Hematopoietic multipotent progenitor cell treated with erythropoietin and hydrocortisone succinate and interleukin-3 and kit ligand, for 4 days (in vitro differentiated cells): ENCODE measurements at places on chromosomes 1 and 21.
A peak's percentile ranks its signal among the peaks of the same experiment; 100 is the strongest.

DNA sequence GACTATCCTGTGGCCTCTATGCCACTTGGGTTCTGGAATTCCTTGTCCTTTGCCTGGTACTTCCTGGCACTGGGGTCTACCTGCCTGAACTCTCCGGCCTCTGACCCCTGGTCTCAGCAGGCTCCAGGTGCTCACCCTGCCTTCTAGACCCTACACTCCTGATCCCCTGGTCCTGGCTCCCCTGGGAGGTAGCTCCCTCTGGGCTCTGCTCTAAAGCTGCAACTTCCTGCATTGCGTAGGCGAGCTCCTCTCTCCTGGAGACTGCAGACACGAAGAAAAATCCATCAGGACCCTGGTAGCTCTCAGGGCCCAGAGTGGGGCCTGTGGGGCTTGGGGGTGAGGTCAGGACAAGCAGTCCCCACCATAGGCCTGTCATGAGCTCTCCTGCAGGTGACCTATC lies 7.8 kb upstream of the PLEKHG5 start:
- no peak for DNase-seq

DNA sequence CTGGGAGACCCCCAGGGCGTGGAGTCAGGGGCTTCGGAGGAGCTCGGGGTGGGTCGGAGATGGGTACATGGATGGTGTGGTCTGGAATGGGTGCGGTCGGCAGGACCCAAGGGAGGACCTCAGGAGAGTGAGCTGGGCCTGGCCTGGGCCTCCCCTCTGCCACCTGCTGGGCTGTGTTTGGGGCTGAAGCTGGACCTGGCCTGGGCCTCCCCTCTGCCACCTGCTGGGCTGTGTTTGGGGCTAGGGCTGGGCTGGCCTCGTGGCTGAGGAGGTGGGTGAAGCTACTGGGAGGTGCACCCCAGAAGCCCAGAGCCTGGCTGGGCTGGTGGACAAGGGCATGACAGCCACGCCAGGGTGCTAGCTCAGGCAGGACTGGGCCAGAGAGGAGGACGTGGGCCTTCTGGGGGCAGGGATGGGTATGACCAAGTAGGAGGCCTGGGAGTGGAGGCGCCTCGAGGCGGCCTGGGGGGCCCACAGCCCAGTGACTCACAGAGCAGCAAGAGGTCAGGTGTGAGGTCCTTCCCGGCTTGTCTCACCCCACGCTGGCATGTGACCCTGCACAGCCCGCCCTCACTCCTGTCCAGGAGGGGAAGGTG lies 14.5 kb downstream of the SAMD11 start:
- DNase-seq: peak; percentile 64

DNA sequence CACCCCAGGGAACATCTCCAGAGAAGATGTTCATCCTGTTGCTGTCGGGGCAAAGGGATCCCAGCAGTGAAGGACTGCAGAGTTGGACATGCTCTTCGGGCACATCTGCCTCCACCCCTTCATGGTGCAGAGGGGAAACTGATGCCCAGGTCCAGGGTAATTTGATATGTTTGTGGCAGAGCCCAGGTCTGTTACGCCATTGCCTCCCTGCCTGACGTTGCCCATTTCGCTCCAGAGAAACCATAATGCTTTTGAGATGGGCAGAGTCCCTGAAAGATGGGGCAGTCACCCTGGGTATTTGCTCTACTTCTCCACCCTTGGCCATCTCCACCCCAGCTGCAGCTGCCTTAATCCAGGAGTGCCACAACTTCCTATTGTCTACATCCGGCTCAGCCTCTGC lies 290.4 kb upstream of the POU3F1 start:
- DNase-seq: no peak

GRCh38 chr1:225500624-225501192 lies 72.9 kb upstream of the LBR start:
- no peak for DNase-seq

- DNase-seq: no peak
Observed at GRCh38 chr1:206587904-206588303, 24.4 kb downstream of the EIF2D start.

GRCh38 chr21:14244911-14245310 lies 29.0 kb downstream of the RBM11 start:
- peak; percentile 23 for DNase-seq

DNA sequence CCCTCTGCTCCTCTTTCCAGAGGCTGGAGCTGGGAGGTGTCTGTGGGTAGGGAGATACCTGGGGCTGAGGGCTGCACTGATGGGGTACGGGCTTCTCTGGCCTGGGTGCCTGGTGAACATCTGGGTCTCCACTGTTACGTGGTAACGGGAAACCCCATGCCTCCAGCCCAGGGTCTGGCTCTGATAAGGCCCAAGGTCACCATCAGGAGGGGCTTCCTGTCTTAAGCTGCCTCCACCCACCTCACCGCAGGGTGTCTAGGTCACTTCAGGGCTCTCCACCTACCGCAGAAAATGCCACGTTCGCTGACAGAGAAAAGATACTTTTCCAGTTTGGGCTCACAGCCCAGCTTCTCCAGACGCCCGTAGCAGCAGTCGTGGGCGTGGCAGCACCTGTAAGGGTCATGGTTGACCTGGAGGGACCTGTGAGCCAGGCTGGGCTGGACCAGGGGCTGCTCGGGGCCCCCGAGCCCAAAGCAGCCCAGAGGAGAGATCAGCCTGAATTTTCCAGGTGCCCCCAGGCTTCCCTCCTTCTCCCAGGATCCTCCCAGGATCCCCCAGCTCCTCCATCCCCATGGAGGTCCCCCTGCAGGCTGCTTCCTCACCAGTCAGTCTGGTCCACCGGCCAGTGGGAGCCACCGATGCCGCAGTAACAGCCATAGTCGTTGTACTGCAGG lies 1.3 kb downstream of the PLA2G2E start:
- DNase-seq: no peak

DNA sequence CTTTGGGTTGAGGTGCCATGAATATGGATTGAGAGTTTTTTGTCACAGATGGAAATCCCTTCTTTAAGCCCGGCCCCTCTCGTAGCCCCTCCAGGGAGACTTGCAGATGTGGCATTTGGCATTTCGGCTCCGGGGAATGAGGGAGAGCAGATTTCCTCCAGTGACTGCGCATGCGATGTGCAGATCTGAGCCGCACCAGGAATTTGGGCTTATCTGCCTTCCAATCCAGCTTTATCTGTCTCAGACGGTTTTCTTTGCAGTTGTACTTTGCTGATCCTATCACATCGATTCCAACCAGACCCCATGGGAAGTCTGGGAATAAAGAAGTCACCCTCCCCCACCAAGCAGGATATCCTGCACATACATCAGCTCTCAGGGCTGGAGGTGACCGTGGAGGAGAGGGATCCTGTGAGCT lies 11.7 kb downstream of the KIF26B start:
- DNase-seq: no peak

GRCh38 chr1:237507005-237507404 lies 383.7 kb downstream of the ZP4 start:
- DNase-seq: no peak

DNA sequence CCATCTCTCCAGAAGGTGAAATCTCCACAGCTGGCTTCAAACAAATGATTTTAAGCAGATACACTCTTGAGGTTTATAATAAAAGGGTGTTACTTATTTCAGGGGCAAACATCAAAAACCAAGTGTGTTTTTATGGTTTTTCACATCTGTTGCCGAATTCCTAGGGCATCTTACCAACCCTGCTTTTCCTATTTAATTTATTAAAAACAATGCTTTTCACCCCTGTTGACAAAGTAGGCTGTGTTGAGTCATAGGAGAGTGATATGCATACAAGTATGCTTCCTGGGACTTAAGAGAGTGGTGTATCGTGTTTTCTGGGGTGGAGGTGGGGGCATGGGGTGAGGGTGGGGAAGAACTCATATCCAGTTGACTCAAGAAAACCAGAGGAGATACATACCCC lies 29.3 kb upstream of the IL20 start:
- no peak for DNase-seq

DNA sequence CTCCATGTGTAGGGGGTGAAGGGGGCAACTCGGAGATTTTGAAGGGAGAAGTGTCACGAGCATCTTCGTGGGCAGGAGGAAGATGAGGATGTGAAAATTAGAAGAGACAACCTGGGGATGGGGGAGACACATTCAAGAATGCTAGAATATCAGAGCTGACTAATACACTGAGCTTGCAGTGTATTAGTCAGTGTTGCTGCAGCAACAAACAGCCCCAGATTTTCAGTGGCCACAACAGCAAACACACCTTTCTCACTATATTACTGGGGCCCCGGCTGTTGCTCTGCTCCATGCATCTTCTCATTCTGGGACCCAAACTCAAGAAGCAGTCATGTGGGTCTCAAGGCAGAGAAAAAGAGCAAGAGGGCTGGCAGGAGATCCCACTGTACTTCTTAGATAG lies 74.8 kb upstream of the SIM2 start:
- no peak for DNase-seq

DNA sequence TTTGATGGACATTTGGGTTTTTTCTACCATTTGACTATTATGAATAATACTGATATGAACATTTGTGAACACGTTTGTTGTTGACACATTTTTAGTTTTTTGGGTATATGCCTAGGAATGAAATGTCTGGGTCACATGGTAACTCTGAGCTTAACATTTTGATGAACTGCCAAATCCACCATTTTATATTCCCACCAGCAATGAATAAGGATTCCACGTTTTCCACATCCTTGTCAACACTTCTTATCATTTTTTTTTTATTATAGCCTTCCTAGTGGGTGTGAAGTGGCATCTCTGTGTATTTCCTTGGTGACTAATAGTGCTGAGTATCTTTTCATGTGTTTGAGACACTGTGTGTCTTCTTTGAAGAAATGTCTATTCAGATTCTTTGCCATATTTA lies 67.6 kb downstream of the RASAL2 start:
- DNase-seq: no peak

DNA sequence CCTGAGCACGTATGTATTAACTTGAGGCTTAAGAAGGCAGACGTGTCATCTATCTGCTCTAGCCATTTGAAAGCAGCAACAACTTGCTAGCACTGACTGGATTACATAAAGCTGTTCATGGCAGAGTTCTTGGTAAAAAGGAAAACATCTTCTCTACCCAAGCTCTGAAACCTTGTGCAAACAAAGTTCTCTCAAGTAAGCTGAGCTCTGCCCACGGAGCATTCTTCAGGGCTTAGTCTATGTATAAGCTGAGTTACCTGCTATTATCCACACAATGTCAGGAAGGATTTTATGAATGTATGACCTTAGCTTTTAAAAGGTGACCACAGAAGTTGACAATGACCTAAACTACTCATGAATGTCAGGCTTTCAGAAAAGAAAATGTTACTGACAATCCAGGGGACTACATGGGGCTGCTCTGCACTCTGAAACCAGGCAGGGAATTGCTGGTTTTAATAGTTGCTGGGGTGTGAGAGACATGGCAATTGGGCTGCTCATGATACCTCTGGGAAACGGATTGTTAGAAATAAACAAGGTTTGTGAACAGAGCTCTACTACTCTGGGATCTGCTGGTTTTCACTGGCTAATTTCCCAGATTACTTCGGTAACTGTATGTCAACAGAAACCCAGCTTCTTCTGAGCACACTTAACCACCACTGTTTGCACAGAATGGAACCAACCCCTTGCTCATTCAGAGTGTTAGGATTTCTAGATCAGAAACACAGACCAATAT lies 29.6 kb upstream of the CCN1 start:
- no peak for DNase-seq

DNA sequence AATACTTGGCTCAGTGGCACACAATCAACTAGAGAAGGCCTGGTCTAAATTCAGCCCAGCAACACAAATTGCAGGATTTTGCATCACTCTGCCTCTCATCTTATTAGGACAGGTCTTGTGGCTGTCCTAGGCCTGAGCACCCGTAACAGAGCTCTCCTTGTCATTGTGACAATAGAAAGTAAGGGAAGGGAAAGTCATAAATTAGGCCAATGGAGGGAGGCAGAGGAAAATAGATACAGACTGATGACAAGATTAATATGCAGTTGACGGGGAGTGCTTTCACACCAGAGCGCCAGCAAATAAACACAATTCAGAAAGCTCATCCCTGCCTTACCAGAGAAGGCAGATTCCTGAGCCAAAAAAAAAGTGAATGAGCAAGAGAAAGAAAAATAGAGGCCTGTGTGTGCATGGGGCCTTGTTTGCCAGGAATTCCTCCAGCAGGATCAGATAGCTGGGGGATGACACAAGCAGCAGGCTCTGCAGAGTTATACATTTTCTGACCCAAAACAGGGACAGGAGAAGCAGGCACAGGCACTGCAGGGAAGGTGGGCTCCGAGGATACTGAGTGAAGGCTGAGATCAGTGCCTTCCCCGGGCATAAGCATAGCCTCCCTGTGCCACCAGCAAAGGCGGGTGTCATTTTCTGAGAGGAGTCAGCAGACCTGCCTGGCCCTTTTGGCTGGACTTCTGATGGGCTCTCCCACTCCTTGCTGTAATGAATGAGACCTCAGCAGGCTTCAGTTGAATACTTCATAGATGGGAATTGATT lies 110.0 kb upstream of the SPAG17 start:
- DNase-seq: no peak

GRCh38 chr21:36337099-36337509 lies 17.1 kb downstream of the MORC3 start:
- no peak for DNase-seq

DNA sequence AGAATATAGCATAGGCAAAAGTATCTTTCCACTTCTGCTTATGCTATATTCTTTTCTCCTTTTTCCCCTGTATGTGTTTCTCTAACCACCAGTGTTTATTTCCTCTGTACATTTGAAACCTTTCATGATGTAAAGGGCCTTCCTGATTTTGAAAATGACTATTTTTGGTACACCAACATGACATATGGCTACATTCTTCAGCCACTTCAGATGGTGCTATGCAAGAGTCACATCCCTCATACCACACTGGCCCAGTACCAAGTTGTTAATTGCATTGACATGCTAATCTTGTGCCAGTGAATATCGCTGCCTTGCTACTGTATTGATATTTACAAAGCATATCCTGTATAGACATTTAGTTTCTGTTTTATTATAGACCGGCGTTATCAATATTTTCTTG lies 408.7 kb downstream of the NCAM2 start:
- DNase-seq: no peak

- DNase-seq: peak; percentile 77
Observed at GRCh38 chr1:6414443-6414844, 5.3 kb downstream of the HES2 start.
